ENCODE measurements at places on chromosomes 16 and 17.

- H3K27ac ChIP-seq = no peak overlapping the region
- no peaks in the 10 kb centered on the region for H3K36me3 ChIP-seq
- no peaks in the 10 kb centered on the region for H3K4me1 ChIP-seq
- DNase-seq = no peak
These were observed 82.2 kb downstream of the SPECC1 start for GRCh38 chr17:20091174-20092029.

- peak overlapping the region; percentile 99 for H3K27ac ChIP-seq
- H3K4me3 ChIP-seq = peak overlapping the region; percentile 87
- no peak for DNase-seq
- H3K27me3 ChIP-seq = no peaks in the 10 kb centered on the region
- H3K4me1 ChIP-seq = peaks cover 47% of the 10 kb centered on the region
- peaks cover 58% of the 10 kb centered on the region for H3K36me3 ChIP-seq
These were observed 1.4 kb downstream of the PPP1R9B start for GRCh38 chr17:50149091-50149416.

GRCh38 chr17:27217631-27218030 lies 76.3 kb upstream of the WSB1 start:
- no peaks in the 10 kb centered on the region for H3K27me3 ChIP-seq
- DNase-seq = peak; percentile 89
- H3K4me3 ChIP-seq = peak overlapping the region; percentile 70
- peak overlapping the region; percentile 100 for H3K27ac ChIP-seq

GRCh38 chr17:76458580-76459490 lies 5.9 kb upstream of the UBE2O start:
- H3K36me3 ChIP-seq = no peaks in the 10 kb centered on the region
- peak; percentile 19 for DNase-seq
- H3K27ac ChIP-seq = no peak overlapping the region
- peaks cover 4% of the 10 kb centered on the region for H3K4me1 ChIP-seq

DNA sequence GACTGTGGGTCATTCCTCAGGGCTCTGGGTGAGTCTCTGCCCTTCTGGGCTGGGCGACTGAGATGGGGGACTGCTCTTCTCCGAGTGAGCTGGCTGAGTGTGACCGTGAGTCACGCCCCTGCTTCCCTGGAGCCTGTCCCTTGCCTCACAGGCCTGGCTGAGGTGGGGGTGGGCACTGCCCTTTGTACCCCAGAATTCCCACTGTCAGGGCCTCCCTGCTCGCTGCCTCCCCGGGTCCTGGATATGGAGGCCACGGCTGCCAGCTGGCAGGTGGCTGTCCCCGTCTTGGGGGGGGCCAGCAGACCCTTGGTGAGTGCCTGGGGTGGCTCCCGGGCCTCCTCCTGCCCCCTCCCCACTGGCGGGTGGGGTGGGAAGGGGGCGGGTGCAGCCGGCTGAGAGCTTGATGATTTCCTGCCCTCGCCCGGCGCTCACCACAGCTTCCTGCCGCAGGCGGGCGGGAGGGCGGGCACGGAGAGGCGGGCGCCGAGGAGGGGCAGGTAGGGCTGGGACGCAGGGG lies at the start of gene LAT:
TSS of gene LAT (plus strand) at position 434 of the 517 bp plus-strand sequence. CDS start 366 bp downstream, outside the sequence.
- H3K4me1 ChIP-seq = peaks cover 16% of the 10 kb centered on the region
- H3K4me3 ChIP-seq = peak within 1 kb of the TSS; percentile 20
- no peaks in the 10 kb centered on the region for H3K27me3 ChIP-seq
- H3K36me3 ChIP-seq = peaks cover 77% of the 10 kb centered on the region
- H3K27ac ChIP-seq = peak within 1 kb of the TSS; percentile 51

GRCh38 chr16:9434659-9435058 lies 343.2 kb downstream of the HAPSTR1 start:
- no peaks in the 10 kb centered on the region for H3K4me1 ChIP-seq
- DNase-seq = no peak
- no peaks in the 10 kb centered on the region for H3K36me3 ChIP-seq
- peaks cover 10% of the 10 kb centered on the region for H3K27me3 ChIP-seq

DNA sequence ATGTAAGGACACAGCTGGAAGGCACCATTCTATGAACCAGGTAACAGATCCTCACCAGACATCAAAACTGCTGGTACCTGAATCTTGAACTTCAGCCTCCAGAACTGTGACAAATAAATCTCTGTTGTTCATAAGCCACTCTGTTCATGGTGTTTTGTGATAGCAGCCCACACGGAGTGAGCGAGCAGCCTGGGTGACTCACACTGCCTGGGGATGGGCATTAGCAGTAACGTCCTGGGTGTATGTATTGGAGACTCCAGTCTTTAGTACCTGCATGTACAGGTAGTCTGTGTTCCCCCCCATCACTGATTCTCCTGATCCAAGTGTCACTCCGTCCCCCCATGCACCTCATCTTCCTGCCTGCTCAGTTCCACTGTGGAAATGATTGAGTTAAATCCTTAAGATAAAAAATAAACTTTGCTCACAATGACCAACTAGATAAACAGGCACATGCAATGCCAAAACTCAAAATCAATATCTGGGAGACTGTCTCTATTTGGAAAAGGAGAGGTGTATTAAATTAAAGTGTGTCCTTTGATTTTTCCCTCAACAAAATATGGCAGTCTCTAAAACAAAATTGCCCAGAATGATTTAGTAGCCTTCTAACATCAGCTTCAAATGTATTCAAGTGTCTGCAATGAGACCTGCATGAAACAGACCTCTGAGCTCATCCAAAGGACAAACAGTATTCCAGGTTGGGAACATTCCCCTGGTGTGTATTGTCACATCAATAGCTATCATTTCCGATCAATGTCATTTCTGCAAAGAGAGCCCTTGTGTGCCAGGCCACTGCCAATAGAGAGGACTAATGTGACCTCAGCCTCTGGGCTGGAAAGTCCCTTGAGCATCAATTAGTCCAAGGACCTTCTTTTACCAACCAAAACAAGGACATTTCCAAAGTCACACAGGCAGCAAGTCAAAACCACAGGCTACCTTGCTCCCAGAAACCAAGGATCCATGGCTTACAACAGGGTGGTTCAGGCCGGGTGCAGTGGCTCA lies 12.2 kb upstream of the VAT1L start:
- H3K36me3 ChIP-seq = no peaks in the 10 kb centered on the region
- no peaks in the 10 kb centered on the region for H3K27me3 ChIP-seq
- H3K4me3 ChIP-seq = no peak overlapping the region
- no peak for DNase-seq
- no peak overlapping the region for H3K27ac ChIP-seq

GRCh38 chr16:80191928-80192327 lies 348.9 kb upstream of the DYNLRB2 start:
- no peak for DNase-seq
- H3K36me3 ChIP-seq = no peaks in the 10 kb centered on the region
- no peak overlapping the region for H3K27ac ChIP-seq
- H3K4me3 ChIP-seq = no peak overlapping the region

- H3K27me3 ChIP-seq = peaks cover 4% of the 10 kb centered on the region
- DNase-seq = no peak
- peaks cover 10% of the 10 kb centered on the region for H3K4me1 ChIP-seq
- no peaks in the 10 kb centered on the region for H3K36me3 ChIP-seq
These were observed 70.4 kb downstream of the GNAO1 start for GRCh38 chr16:56261656-56262055.

- DNase-seq = no peak
- H3K4me3 ChIP-seq = no peak overlapping the region
- H3K27ac ChIP-seq = no peak overlapping the region
These were observed 35.0 kb downstream of the MAPT start for GRCh38 chr17:45929344-45929743.

- no peaks in the 10 kb centered on the region for H3K36me3 ChIP-seq
- peaks cover 21% of the 10 kb centered on the region for H3K4me1 ChIP-seq
- no peak for DNase-seq
- no peak overlapping the region for H3K27ac ChIP-seq
- H3K4me3 ChIP-seq = no peak overlapping the region
These were observed 85.9 kb downstream of the LITAF start for GRCh38 chr16:11500700-11501346.

- H3K4me3 ChIP-seq = no peak overlapping the region
- no peak for DNase-seq
- no peak overlapping the region for H3K27ac ChIP-seq
- H3K36me3 ChIP-seq = no peaks in the 10 kb centered on the region
These were observed 48.1 kb upstream of the IRX6 start for GRCh38 chr16:55275869-55276268.

GRCh38 chr17:32910769-32911168 lies 17.2 kb upstream of the TMEM98 start:
- no peak for DNase-seq
- H3K36me3 ChIP-seq = no peaks in the 10 kb centered on the region
- no peaks in the 10 kb centered on the region for H3K4me1 ChIP-seq
- H3K4me3 ChIP-seq = no peak overlapping the region

DNA sequence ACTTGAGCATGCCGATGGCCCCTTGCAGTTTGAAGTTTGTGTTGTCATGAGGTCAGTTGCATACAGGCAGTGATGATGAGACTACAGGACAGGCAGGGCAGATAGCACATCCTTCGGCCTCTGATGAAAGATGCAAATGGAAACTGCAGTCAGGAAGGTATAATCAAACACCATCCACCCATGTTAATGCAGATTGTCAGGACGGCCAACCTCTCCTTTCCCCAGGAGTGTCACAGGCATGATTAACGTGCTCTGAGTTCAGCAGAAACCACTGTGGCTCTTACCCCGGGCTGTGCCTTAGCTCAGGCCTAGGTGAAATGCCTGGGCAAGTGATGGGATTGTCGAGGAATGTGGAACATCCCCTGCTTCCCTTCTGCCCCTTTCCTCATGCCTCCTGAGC lies 893.5 kb upstream of the RBFOX1 start:
- no peaks in the 10 kb centered on the region for H3K4me1 ChIP-seq
- no peak overlapping the region for H3K27ac ChIP-seq
- no peaks in the 10 kb centered on the region for H3K36me3 ChIP-seq
- DNase-seq = no peak
- H3K4me3 ChIP-seq = no peak overlapping the region

DNA sequence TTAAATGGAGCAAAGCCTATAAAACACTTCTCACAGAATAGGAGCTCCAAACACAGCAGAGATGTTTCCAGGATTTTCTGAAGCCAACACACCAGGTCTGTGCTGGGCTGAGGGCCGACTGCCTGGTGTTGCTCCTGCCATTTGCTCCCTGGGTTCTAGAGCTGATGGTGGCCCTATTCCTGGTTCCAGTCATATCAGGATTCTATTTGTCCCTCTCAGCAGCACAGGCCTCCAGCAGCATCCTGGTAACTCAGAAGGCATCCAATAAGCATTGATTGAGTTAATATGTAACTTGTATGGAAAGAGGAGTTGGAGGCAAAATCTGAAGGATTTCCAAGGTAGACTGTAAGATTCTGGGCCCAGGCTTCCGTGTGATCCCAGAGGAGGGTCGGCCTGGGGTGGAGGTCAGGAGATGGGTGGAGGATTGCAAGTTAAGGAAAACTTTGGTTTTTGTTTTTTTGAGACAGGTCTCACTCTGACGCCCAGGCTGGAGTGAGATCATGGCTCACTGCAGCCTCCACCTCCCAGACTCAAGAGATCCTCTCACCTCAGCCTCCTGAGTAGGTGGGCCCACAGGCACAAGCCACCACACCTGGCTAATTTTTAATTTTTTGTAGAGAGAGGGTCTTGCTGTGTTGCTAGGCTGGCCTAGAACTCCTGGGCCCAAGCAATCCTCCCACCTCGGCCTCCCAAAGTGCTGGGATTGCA lies 5.7 kb downstream of the NUPR1 start:
- peaks cover 5% of the 10 kb centered on the region for H3K4me1 ChIP-seq
- no peak for DNase-seq

DNA sequence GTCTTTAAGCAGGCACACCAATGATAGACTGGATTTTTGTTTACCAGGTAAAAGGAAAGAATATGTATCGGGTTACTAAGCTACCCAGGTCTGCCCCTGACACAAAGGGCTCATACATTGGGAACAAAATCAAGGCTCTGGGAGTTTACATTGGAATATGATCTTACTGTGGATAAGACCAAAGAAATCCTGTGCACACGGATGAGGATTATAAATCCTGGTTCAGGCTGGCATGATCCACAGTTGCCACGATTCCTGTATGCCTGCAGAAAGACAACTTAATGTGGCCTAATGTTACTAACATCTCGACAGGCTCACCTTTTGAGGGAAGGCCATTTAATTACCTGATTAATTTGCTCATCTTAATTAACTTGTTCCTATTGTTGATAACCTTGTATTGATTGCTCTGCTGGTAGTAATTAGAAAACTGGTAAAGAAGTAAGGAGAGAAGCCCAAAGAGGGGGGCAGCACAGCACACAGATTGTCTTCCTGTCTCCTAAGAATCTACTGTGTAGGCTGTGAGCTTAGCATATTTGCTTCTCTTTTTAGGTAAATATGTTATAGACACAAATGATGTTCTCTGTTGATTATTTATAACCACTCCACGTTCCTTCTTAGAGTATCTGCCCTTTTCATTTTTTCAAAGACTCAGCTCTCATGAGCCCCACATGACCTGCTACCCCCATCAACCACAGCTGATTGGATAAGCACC lies 51.0 kb upstream of the TOX3 start:
- H3K36me3 ChIP-seq = no peaks in the 10 kb centered on the region
- H3K4me3 ChIP-seq = no peak overlapping the region
- H3K27me3 ChIP-seq = no peaks in the 10 kb centered on the region
- no peak for DNase-seq

- no peaks in the 10 kb centered on the region for H3K27me3 ChIP-seq
- H3K4me3 ChIP-seq = peak overlapping the region; percentile 61
- DNase-seq = no peak
- peaks cover 13% of the 10 kb centered on the region for H3K36me3 ChIP-seq
These were observed 1.5 kb downstream of the MXRA7 start for GRCh38 chr17:76709077-76709950.

DNA sequence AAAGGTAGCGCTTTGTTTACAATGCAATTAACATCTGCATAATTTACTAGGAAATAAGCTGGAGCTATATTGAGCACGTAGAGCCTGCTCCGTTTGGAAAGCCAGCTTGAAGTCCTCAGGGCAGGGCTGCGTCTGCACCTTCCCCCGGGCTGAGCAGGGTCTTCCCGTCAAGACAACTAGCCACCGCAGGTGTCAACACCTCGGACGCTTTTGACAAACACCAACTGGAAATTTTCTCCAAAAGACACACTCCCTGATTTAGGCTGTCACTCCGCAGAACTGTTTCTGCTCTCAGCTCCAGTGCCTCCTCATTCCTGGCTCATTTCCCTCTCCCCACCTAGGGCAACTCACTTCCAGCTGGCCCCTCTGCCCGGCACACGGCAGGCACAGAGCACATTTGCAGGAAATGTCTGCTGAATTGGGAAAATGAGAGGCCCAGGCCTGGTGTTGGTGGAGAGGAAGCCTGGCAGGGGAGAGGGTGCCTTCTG lies 170.3 kb downstream of the MAF start:
- peaks cover 13% of the 10 kb centered on the region for H3K27me3 ChIP-seq
- no peak overlapping the region for H3K4me3 ChIP-seq
- H3K36me3 ChIP-seq = no peaks in the 10 kb centered on the region

GRCh38 chr17:29826114-29826692 lies 103.8 kb downstream of the SSH2 start:
- H3K36me3 ChIP-seq = no peaks in the 10 kb centered on the region
- no peaks in the 10 kb centered on the region for H3K27me3 ChIP-seq
- no peak overlapping the region for H3K27ac ChIP-seq
- H3K4me3 ChIP-seq = no peak overlapping the region
- peaks cover 7% of the 10 kb centered on the region for H3K4me1 ChIP-seq

- H3K4me3 ChIP-seq = no peak overlapping the region
- no peaks in the 10 kb centered on the region for H3K4me1 ChIP-seq
- H3K36me3 ChIP-seq = peaks cover 29% of the 10 kb centered on the region
- no peak overlapping the region for H3K27ac ChIP-seq
- DNase-seq = no peak
These were observed 5.0 kb upstream of the SLC38A8 start for GRCh38 chr16:84047626-84048025.
